ENCODE measurements at places on chromosomes 13 and 19. TPM values are rescaled to one million over a fixed set of nuclear protein-coding genes. Genes with fewer than 3 reads are reported as not detected.

Gene GRIK5
- 0.09 TPM for total RNA-seq

Gene SSC5D
- 0.17 TPM for total RNA-seq

Gene C1QTNF9
- not detected for total RNA-seq

GRCh38 chr13:40476175-40476958 lies 190.1 kb downstream of the FOXO1 start:
- H3K27ac ChIP-seq = no peak overlapping the region
- H3K4me3 ChIP-seq = no peak overlapping the region
- no peak for DNase-seq
- H3K36me3 ChIP-seq = no peaks in the 10 kb centered on the region

GRCh38 chr19:43754503-43755255 lies at the start of gene SMG9:
Gene SMG9, minus strand, starts transcription at chr19:43754962. Its CDS starts 4,221 bp downstream, at chr19:43750741.
- no peaks in the 10 kb centered on the region for H3K27me3 ChIP-seq
- peaks cover 36% of the 10 kb centered on the region for H3K36me3 ChIP-seq
- DNase-seq = peak; percentile 97
- peak within 1 kb of the TSS; percentile 98 for H3K27ac ChIP-seq
- peaks cover 81% of the 10 kb centered on the region for H3K4me1 ChIP-seq

DNA sequence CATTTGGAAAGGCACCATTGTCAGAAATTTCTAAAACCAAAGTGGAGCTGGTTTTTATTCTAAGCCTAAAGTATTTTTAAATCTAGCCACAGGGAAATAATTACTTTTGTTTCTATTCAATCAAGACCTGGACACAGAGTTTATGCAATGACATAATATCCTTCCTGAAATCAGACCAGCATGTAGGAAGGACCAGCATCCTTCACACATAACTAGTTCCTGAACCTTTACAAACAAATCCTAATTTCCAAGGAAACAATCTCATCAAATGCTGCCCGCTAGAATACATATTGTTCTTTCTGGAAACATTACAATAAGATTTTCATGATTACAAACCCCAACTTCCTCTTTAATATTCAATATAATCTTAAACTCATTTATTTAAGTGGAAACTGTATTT lies 1.5 kb downstream of the STARD13 start:
- H3K4me1 ChIP-seq = peaks cover 17% of the 10 kb centered on the region
- DNase-seq = no peak
- H3K4me3 ChIP-seq = no peak overlapping the region
- no peak overlapping the region for H3K27ac ChIP-seq
- no peaks in the 10 kb centered on the region for H3K36me3 ChIP-seq
- H3K27me3 ChIP-seq = peaks cover 31% of the 10 kb centered on the region

DNA sequence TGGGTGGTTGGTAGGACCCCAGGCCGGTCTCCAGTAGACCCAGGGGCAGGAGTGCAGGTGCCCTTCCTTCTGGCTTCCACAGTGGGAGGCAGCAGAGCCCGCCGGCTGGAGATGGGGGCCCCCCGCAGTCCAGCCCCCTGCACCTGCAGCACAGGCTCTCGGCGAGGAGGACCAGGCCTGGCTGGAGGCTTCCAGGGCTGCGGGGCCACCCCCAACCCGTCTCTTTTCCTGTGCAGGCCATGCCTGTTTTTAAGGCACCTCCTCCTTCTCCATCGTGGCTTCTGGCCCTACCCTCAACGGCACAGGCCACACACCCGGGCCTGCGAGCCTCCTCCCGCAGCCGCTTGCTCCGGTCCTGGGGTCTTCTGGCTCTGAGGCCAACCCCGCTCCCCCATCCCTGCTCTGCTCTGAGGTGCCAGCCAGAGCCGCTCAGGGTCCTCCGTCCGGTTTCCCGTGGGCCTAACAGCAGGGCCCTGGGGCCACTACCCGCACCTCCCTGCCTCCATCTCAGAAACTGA lies 77.2 kb upstream of the ANKRD10 start:
- DNase-seq = no peak
- H3K27me3 ChIP-seq = peaks cover 24% of the 10 kb centered on the region
- H3K4me1 ChIP-seq = peaks cover 10% of the 10 kb centered on the region
- no peak overlapping the region for H3K4me3 ChIP-seq

All from activated B cell treated with CpG ODN at 0.5 μM for 24 hours (primary cell).